NCI-H1092 (cell line): ENCODE measurements at places on chromosomes 1 and 21.

DNA sequence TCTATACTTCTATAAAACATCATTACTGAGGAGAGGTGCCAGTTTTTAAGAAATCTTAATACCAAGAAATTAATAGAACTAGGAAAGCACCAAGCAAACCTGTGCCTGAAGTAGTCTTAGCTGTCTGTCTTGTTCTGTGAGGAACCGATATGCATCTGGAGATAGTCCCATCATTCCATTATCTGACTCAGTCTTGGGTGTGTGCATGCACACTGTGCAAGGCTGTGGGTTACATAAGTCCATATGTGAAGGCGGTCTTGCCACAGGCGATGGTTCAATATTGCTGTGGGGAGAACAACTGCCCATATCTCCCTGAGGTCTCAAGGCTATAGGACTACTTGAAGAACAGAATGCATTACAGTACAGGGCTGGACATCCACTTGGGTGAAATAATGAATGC is 33.8 kb downstream of the STIL start:
- no peak for DNase-seq

- DNase-seq, result no peak
These were observed 462.9 kb upstream of the ADAMTS5 start for GRCh38 chr21:27429710-27430341.

GRCh38 chr1:180213401-180214170 is 16.5 kb upstream of the LHX4 start:
- DNase-seq, result no peak

- DNase-seq, result no peak
These were observed 30.3 kb downstream of the SMIM12 start for GRCh38 chr1:34829250-34829649.

DNA sequence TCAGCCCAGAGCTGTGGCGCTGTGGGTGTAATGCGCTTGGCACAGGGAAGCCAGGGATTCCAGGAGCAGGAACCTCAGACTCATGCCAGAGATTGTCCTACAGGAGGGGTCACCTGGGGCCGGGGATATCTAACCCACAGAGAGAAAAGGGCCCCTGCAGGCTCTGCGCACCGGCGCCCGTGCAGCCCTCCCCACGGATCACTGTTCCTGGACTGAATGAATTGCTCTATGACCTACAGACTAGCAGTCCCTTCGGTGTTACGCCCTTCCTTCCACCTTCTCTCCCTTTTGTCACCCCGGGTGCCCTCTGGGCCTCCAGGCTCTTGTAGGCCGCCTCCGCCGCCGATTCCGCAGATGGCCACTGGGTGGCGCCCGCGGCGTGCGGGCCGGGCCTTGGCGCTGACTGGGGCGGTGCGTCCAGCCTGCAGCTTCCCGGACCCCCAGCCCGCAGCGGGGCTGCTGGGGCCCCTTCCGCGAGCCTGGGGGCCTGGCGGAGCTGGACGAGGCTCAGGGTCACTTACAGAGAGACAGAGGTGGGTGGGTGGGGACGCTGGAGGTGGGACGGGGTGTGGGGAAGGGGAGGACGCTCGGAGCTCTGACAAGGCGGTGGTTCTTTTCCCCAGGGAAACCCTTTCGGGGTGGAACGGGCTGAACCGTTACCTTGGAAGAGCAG is 101.3 kb downstream of the IER5 start:
- peak; percentile 71 for DNase-seq

DNA sequence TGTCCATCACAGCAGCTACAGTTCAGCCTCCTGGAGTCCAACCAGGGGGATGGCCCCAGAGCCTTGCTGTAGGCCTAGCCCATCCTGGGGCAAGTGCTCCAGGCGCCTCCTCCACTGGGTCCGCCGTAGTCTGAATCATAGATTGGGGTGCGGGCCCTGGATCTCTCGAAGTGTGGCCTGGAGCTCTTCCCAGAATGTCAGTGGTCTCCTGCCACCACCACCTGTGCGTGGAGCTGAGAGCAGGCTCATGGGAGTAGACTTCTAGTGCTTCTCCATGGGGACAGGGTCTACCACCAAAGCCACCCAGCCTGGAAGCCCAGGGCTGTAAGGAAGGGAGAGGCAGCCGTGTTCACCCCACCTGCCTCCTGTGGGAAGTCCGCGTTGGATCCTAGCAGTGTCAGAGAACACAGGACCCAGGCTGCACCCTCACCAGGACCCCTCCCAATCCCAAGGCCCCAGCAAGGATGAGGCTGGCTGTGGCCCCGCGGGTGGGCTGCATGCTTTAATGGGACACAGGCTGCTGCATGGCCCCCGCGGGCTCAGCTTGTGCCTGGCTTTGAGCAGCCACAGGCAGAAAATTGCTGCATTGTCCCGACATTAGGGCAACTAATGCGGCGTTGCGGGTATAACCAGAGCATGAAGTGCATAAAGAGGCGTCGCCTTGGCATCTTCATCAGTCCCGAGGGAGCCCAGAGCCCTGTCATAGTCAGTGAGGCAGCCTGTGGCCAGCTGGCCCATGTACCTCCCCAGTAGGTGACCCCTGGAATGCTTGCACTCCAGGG is 735 bp upstream of the HES3 start:
- DNase-seq, result no peak

GRCh38 chr1:243483071-243483771 is 227.4 kb downstream of the SDCCAG8 start:
- no peak for DNase-seq

GRCh38 chr1:107255469-107255868 is 114.6 kb downstream of the NTNG1 start:
- no peak for DNase-seq

GRCh38 chr1:195637539-195637938 is 970.7 kb downstream of the KCNT2 start:
- DNase-seq, result no peak

- DNase-seq, result peak; percentile 24
These were observed 675 bp downstream of the IFNAR1 start for GRCh38 chr21:33325222-33326067.

DNA sequence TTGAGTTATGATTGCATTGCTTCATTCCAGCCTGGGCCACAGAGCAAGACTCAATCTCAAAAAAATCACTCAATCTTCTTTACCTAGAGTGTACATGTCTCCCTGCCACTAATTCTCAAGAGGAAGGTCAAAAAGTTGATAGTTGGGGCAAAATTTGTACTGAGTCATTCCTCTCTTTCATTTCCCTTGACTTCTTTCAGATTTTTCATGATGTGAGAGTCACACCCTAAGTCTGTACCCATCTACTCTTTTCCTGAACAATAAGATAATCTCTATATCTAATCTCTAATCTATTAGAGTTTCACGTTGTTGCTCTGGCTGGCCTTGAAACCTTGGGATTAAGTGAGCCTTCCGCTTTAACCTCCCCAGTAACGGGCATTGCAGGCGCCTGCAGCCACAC is 1.1 kb upstream of the BRDT start:
- no peak for DNase-seq

DNA sequence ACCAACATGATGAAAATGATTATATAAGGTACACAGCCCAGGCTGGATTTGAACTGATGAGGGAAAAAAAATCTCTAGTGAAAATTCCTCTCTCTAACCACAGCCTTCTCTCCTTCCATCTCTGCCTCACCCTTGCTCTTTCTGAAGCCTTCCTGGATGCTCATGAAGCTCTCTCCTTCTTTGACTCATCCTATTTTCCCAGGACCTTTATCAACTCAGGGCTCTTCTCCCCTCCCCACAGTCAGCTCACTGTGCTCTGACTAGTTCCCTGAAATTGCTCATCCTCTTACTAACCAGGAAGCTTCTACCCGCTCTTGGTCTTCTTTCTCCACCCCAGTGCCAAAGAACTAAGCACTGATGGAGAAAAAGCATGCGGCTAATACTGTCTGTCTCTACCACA is 46.4 kb upstream of the ERG start:
- DNase-seq, result no peak

DNA sequence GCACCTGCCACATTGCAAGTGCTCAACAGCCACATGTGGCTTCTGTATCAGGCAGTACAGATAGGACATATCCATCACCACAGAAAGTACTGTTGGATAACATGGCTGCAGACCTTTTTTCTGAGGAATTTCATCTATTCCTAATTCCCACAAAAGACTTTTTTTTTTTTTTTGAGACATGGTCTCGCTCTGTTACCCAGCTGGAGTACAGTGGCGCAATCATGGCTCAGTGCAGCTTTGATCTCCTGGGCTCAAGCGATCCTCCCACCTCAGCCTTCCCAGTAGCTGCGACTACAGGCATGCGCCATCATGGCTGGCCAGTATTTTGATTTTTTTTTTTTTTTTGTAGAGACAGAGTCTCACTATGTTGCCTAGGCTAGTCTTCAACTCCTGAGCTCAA is 33.3 kb downstream of the YARS1 start:
- no peak for DNase-seq

GRCh38 chr1:12204754-12205658 is 24.8 kb upstream of the VPS13D start:
- no peak for DNase-seq

GRCh38 chr1:248804771-248805681 is 20.7 kb downstream of the SH3BP5L start:
- DNase-seq, result no peak

GRCh38 chr1:59428828-59429227 is 131.9 kb downstream of the FGGY start:
- no peak for DNase-seq

DNA sequence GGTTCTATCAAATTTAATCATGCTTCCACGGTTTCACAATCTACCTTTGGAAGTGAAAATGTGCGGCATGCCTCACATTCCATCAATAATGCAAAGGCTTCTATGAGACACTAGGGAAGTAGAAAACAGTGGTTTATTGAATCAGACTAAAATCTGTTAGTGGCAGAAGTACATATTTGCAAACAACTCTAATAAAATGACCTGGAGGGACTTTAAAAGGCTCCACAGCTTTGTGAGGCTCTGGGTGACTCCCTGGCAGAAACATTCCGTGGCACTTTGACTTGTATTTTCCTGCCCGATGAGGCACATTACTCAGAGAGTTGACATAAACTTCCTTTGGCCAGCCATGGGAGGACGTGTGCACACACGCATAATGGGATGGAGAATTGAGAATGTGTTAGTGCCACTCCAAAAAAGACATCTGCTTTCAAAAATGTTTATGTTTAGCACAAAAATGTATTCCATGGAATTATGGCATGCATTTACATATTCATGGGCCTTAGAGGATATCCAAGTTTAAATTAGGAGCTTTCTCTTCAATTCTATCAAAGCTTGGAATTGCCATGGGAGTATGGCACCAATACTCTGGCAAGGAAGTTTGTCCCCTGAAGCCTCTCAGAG is 60.0 kb upstream of the SSX2IP start:
- DNase-seq, result no peak

DNA sequence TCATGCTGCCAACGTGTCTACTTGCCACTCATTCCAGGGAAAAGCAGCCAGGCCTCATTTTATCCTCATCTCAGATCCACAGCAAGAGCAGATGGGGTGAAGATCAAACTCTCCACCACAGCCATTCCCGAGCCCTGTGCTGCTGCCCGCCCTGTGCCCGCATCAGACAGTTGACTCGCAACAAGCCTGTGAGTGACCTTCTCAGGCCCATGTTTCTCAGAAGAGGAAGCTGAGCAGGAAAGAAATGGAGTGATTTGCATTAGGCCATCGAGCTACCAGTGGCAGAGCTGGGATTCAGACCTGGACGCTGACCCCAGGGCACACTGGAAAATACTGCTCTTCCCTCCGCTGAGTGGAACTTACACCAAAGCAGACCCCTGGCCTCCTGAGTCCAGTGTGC is 1.2 kb downstream of the CNR2 start:
- no peak for DNase-seq

GRCh38 chr1:193769651-193770050 is 583.2 kb upstream of the B3GALT2 start:
- DNase-seq, result no peak

DNA sequence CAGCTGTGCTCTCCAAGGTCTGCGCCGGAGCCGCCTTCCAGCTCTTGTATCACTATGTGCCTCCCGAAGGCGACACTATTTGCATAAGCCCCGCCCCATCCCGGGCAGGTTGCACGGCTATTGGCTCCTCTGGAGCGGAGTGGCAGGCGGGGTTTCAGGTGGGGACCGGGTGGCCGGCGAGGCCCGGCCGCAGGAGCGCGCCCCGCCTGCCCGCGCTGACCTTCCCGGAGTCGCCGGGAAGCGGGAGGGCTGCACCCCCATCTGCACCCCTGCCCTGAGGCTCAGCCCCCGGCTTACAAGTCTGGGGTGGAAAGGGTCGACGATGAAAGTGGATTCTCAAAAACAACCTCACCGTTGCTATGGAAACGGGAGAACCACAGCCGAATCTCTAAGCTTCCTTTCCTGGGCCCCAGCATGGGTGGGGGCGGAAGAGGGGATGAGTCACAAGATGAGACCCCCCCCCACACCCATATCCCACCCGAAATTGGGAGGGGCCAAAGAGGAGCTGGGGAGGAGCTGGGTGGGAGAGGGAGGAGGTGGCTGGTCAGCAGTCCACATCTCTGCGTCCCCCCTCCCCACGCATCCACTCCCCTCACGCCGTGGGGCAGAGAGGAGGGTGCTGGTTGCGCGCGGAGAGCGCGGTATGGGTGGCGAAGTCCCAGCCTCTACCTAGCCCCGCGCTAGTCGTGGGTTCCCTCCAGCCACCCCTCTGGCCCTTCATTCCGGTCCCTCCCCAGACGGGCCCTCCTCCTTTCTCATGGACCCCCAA is at the start of gene HPCAL4:
Gene HPCAL4, minus strand, starts transcription at position 51 of the 769 bp plus-strand sequence. CDS start 6,830 bp downstream, outside the sequence.
- DNase-seq, result peak; percentile 100

DNA sequence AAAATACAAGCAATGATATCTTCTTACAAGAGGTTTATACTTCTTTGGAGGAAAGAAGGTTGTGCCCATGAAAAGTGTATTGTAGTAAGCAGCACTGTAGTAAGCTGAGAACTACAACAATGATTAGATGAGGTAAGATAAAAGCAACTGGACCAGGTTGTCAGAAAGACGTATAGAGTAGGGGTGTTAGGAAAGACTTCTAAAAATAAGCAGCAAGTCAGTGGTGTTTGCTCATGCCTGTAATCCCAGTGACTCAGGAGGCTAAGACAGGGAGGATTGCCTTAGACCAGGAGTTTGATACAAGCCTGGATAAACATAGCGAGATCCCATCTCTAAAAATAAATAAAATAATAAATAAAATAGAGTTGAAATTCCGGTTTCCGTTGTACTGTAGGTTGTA is 4.3 kb upstream of the OR10X1 start:
- no peak for DNase-seq

DNA sequence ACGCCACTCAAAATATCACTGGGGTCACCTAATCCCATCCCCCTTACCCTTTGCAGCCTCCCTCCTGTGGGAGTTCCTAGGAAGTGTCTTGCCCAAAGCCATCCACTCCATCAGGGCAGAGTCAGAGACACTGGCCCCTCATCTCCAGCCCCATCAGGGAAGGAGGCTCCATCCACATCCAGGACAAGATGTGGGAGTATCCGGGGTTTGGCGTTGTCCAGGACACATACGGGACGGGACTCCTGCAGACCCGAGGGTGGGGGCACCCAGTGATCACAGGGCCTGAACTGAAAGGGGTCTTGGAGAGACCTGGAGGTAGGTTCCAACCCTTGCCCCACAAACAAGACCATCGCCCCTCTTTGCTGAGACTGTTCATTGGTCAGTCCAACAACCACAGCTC is 348.2 kb downstream of the MATN1 start:
- no peak for DNase-seq

DNA sequence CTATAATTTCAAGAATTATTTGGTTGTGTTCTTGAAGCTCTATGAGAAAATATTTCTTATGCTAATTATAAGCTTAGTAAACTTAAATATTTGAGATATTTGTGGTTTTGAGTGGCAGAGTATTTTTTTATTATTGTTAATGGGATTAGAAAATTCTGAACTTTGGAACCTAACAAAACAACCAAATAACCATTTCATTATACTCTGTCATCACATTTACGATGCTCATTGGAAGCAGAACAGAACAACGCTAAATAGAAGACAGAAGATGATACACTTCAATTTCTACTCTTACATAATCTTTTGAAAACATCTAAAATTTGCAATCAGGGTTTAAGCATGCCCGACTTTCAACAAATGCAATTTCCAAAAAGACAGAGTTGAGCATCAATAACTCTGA is 270.2 kb downstream of the PTPRC start:
- no peak for DNase-seq
